Astrocyte (in vitro differentiated cells and primary cell): ENCODE measurements at places on chromosomes 13 and 19. TPM values are rescaled to one million over a fixed set of nuclear protein-coding genes. Genes with fewer than 3 reads are reported as not detected.

Gene KCNC3
- total RNA-seq = not detected in 2 replicates

Gene HCST
- 1.8 and 2.1 TPM in 2 replicates for total RNA-seq

Gene CNFN
- 0.61 and 2.5 TPM in 2 replicates for total RNA-seq

Gene ELSPBP1
- total RNA-seq = not detected in 2 replicates

- no peak for DNase-seq
Measured at GRCh38 chr19:47021536-47022139, 2.0 kb downstream of the NPAS1 start.

- no peak for DNase-seq
Measured at GRCh38 chr13:45830121-45830520, 21.4 kb downstream of the SIAH3 start.

GRCh38 chr19:6393983-6394412, 1.0 kb upstream of the GTF2F1 start:
- no peak for DNase-seq
